ENCODE measurements at places on chromosomes 13 and 19. TPM values are rescaled to one million over a fixed set of nuclear protein-coding genes. Genes with fewer than 3 reads are reported as not detected.
A peak's percentile ranks its signal among the peaks of the same experiment; 100 is the strongest.

The ZNF415 gene
- polyA plus RNA-seq: 1.9 TPM

The FBN3 gene
- not detected for polyA plus RNA-seq

The CBARP gene
- 4.8 TPM for polyA plus RNA-seq

The ZFP14 gene
- polyA plus RNA-seq: 2.5 TPM

The ERCC1 gene
- 93.1 TPM for polyA plus RNA-seq

The ZNF766 gene
- polyA plus RNA-seq: 5.4 TPM

The VSIG10L gene
- polyA plus RNA-seq: 2.7 TPM

The ATP8A2 gene
- 0.03 TPM for polyA plus RNA-seq

The SCEL gene
- 0.02 TPM for polyA plus RNA-seq

GRCh38 chr13:111549464-111549863 is 229.0 kb downstream of the TEX29 start:
- no peak for DNase-seq

DNA sequence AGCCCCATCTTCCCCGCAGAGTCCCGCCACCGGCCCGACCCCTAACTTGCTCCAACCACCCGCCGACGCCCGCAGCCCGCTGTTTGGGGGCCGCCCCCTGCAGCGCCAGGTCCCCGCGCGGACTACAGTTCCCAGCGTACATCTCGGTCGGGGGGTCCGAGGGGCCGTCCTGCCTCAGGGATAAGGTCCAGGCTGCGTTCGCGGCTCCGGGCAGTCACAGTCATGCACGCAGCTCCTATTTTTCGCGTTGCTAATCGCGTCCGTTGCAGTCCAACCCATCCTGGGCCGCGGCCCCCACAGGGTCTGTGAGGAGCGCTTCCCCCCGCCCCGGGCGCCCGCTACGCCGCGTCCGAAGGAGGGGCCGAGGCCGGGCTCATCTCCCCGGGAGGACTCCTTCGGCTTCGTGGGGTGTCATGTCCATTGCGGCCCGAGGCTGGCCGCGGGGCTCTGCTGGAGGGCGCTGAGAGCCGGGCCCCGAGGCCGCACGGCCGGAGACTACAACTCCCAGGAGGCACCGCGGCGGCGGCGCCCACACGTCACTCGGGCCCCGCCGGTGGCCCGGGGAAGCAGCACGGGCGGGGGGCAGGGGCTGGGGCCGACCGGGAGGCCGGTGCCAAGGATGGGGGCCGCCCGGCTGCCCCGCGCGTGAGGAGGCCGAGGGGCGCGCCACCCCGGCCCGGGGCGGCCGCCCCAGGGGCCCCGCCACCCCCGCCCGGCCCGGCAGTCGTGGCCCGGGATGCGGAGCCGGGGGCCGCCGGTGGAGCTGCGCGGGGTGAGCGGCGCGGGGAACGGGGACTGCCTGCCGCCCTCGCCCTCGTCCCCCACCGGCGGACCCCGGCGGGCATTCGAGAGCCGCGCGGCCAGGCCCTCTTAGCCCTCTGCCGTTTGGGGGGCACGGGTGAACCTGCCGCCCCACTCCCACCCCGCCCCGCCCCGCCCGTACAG is at the start of gene MAP3K10:
Gene MAP3K10, plus strand, starts transcription at position 536 of the 945 bp plus-strand sequence. CDS start 606 bp downstream, outside the sequence.
- DNase-seq: peak; percentile 95

DNA sequence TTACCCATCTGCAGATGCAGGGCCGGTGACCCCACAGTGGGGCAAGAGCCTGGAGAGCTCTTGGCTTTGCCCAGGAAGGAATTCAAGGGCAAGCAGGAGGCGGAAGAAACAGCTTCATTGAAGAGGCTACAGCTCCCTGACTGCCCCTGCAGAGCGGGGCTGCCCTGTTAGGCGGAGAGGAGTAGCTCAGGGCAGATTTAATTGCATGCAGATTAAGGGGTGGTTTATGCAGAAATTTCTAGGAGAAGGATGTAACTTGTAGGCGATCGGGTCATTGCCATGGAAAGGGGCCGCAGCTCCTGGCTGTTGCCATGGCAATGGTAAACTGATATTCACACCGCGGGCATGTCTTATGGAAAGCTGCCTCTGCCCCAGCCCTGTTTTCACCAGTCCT is 94.1 kb downstream of the ATP11A start:
- no peak for DNase-seq

GRCh38 chr13:110214637-110215036 is 92.3 kb downstream of the COL4A1 start:
- no peak for DNase-seq

- DNase-seq: no peak
Observed at GRCh38 chr13:110676595-110677587, 29.0 kb downstream of the CARS2 start.

DNA sequence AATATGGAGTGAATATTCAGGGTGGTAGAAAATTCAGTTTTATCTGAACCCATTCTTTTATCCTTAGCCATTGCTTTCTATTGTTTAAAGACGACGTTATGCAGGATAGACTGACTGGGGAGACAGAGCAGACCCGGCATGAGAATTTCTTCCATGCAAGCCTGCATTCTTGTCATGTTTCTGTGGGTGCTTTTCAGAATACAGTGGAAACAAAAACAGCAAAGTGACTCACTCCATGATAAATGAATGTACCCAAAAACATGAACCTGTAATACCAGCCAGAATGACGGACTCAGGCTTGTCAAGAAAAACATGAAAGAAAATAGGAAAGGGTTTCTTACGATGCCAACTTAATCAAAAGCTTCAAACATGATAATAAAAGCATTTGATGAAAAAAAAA is 924.0 kb downstream of the EFNB2 start:
- DNase-seq: no peak

- DNase-seq: no peak
Observed at GRCh38 chr13:109629737-109630136, 156.6 kb downstream of the IRS2 start.

- DNase-seq: no peak
Observed at GRCh38 chr19:58498316-58499020, 13.3 kb downstream of the SLC27A5 start.

- peak; percentile 73 for DNase-seq
Observed at GRCh38 chr19:43625918-43626579, 6.6 kb upstream of the ZNF428 start.

- no peak for DNase-seq
Observed at GRCh38 chr19:19425170-19425875, 19.8 kb downstream of the GATAD2A start.

DNA sequence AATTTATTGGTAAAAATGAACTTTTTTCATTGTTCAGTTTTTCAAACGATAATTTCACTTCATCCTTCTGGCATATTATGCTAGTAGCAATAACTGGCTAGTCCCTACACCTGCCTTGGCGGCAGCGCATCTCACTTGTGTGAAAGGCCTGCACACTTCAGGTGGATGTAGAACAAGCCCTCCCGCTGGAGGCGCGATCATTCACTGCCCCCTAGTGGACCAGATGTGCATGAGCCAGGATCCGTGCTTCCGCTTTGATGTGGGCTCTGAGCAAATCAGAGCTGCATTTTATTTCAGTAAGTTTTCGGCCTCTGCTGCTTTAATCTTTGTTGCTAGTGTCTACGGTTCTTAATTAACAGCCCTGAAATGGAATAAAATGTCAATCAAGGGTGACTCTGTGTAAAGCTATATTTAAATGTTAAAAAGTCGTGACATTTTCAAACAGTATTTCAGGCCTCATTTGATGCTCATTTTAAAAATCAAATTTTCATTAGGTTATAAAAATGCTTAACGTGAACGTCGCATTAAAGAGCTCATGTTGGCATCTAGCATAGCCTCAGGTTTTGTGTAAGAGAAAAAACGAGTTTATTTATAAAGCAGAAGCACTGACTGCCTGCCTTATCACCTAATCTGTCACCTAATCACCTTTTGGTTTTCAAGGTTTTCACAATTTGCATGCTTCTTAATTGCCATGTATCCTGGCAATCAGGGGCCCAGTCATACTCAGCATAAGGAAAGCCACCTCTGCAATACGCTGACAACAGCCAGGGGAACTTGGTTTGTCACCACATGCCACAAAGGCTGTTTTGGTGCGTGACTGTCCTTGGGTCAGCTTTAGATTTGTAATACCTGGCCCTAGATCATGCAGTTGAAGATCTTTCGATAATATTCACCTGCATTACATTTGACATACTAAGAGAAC is 112.2 kb downstream of the TEX26 start:
- peak; percentile 83 for DNase-seq

- no peak for DNase-seq
Observed at GRCh38 chr19:5179256-5179655, 161.4 kb downstream of the PTPRS start.

GRCh38 chr13:21831654-21832324 is 160.9 kb downstream of the FGF9 start:
- DNase-seq: no peak

- DNase-seq: no peak
Observed at GRCh38 chr13:48333976-48334375, 30.4 kb downstream of the RB1 start.

- DNase-seq: no peak
Observed at GRCh38 chr13:37680137-37680536, 81.6 kb upstream of the POSTN start.

DNA sequence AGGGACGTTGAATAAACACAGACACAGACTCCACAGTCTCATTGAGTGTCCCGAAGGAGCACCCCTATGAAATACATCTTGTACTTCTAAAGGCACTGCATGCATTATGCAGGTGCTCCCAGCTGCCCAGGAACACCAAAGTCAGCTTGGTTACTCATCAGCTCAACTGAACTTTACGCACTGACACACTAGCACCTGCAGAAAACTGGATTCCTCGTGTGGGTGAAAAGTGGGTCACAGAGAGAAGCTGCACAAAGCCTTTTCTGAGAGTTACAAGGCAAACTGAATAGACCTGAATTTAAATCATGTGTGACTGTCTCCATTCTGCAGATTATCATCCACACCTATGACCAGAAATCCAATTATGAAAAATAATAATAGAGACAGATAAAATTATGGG is 527.5 kb upstream of the NBEA start:
- DNase-seq: no peak

- DNase-seq: no peak
Observed at GRCh38 chr19:19268453-19269385, 4.4 kb downstream of the TM6SF2 start.

GRCh38 chr19:15820646-15821045 is 5.2 kb upstream of the OR10H1 start:
- DNase-seq: no peak

DNA sequence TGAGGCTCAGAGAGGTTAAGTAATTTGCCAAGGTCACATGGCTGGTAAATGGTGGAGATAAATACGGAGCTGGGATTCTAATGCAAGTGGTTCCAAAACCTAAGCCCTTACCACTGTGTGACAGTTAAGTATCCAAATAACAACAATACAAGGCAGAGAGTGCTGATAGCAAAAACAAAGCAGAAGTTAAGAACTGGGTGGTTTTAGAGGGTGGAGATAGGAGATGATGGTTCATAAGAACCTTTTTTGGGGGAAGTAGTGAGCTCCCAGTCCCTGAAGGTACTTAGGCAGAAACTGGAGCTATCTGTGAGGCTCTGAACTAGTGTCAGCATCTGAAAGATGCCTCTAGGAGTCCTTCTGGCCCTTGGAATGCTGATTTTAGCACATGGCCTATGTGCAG is 56.2 kb upstream of the UBE2L5 start:
- no peak for DNase-seq

DNA sequence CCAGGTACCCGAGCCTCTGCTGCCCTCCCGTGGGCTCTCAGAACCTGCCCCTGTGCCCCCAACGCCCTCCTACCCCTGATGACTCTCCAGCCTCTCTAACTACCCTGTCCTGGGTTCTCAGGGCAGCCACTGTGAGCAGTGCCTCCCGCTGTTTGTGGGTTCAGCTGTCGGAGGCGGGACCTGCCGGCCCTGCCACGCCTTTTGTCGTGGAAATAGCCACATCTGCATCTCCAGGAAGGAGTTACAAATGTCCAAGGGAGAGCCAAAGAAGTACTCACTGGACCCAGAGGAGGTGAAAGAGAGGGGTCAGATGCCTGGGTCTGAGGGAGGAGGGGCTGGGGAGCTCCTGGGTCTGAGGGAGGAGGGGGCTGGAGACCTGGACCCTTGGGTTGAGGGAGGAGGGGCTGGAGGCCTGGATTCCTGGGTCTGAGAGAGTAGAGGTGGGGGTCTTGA is 20.0 kb downstream of the CNFN start:
- DNase-seq: no peak

DNA sequence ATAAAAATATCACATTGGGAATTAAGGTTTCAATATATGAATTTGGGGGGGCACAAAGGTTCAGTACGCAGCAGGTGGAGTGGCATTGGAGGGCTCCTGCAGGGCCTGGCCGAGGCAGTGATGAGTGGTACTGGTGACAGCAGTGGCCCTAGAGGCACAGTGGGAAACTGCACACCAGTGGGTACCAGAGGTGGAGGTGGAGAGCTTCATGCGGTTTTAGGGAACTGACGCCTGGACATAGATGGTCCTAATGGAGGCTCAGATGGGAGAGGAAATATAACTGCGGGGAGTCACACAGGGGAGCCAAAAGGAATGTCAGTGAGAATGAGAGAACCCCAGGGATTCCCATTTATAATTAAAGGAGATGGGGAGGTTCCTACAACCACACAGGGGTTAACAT is 156.2 kb downstream of the COG6 start:
- DNase-seq: no peak

GRCh38 chr19:1856698-1857603 is 6.4 kb downstream of the KLF16 start:
- DNase-seq: peak; percentile 54

DNA sequence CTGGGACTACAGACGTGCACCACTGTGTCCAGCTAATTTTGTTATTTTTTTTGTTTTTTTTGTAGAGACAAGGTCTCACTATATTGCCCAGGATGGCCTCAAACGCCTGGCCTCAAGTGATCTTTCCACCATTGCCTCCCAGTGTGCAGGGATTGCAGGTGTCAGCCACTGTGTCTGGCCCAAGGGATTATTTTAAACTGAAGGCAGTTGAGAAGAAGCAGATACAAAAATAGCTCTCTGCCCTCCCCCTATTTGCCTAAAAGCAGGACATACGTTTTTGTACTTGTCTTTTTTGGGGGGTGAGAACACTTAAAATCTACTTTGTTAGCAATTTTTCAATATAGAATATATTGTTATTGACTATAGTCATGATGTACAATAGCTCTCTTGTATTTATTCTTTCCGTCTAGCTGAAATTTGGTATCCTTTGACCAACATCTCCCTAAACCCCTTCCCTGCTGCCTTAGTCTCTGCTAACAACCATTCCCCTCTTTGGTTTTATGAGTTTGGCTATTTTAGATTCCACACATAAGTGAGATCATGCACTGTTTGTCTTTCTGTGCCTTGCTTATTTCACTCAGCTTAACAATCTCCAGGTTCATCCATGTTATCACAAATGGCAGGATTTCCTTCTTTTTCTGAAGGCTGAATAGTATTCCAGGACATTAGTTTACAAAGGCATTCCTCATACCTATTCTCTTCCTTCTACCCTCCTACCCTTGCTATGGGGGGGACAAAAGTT is 34.9 kb downstream of the ADGRE3 start:
- DNase-seq: no peak

- DNase-seq: no peak
Observed at GRCh38 chr19:43776286-43776685, 4.5 kb downstream of the KCNN4 start.

DNA sequence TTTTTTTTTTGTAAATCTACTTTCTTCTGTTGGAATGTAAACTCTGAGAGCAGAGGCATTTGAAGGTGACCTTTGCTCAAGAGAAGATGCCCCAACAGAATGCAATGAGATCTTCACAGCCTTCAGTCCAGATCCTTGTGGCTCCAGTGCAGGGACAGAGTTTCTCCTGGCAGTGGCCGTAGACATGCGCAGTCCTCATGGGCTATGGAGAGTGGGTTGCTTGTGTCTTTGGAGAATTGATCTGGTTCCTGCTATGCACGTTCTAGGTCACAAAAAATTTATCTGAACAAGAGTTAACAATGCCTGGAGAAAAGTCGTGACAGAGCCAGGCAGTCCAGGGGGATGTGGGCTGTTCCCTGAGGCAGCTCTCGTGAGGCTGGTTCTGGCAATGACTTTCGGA is 30.1 kb downstream of the TMEM255B start:
- no peak for DNase-seq

- no peak for DNase-seq
Observed at GRCh38 chr13:84038001-84038400, 155.7 kb upstream of the SLITRK1 start.

Measured in SK-N-SH (cell line).